ENCODE measurements at places on chromosomes 6 and 20.

GRCh38 chr6:141580988-141581552, 551.7 kb upstream of the GJE1 start:
- DNase-seq, result no peak

DNA sequence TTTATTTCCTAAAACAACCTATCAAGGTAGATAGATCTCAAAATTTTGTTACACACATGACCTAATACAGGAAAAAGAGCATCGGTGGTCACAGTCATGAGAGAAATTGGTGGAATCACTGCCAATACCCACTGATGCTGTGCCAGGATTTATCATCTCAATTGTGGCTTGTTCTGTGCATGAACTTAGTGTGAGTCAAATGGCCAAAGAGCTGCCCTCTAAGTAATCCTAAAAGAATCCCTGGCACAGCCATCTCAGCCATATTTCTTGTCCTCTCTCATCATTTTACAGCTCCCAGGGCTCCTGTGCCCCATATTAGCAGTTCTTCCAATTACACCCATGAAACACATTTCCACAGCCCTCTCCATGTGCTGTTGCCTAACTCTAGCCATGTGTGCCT, 6.1 kb downstream of the GSTA5 start:
- no peak for DNase-seq

- DNase-seq, result no peak
Measured at GRCh38 chr6:46688117-46688965, 656 bp downstream of the TDRD6 start.

DNA sequence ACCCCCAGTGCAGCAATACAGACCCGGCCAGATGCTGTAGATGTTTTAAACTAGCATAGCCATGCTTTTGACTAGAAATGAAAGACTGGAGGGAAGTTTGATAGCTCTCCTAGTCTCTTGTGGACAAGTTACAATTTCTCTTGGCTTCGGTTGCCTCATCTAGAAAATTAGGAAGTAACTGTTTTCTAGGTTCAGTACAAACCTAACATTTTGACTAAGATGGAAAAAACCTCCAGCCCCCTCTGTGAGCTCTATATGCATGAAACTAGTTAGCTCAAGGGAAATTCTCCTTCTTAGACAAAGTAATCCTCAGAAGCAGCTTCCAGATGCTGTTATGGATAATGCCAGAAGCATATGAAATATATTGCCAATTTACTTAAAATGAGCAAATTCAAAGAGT, 86.6 kb downstream of the RNF144B start:
- DNase-seq, result no peak

DNA sequence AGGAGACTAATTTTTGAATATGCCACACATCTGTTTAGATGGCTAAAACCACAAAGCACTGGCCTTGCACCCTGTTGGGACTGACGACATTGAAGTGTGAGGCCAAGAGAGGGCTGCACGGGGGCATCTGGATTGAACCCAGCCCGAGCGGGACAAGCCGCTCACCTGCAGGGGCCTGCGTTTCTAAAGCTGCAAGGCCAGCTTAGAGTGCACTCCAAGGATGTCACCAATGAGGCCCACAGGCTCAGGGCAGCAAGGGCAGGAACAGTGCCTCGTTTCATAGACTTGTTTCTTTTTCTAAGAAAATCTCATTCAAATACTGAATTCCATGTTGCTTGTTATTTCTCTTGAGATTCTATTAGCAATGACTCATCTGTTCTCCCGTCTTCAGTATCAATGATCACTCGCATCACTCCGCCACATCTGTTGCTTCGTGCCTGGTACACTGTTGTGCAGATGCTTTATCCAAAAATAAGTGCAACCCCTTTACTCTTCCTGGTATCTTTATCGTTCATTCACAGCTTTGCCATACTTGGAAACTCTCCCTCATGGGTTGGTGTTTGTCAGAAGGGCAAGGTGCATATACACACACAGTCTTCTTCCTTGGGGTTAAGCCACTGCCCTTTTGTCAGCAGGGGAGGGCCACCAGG, 120.1 kb downstream of the IRF4 start:
- DNase-seq, result no peak

DNA sequence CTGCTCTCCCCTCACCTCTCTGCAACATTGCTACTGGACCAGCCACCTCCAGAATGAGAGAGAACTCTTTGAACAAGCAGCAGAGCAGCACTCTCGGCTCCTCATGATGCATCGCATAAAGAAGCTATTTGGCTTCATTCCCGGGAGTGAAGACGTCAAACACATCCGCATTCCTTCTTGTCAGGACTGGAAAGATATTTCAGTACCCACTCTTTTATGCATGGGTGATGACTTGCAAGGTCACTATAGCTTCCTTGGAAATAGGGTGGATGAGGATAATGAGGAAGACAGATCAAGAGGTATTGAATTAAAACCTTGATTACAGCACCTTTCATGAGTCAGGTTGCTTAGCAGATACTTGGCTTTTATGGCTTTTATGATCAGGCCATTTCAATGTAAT, 4.3 kb downstream of the CALHM4 start:
- peak; percentile 51 for DNase-seq

DNA sequence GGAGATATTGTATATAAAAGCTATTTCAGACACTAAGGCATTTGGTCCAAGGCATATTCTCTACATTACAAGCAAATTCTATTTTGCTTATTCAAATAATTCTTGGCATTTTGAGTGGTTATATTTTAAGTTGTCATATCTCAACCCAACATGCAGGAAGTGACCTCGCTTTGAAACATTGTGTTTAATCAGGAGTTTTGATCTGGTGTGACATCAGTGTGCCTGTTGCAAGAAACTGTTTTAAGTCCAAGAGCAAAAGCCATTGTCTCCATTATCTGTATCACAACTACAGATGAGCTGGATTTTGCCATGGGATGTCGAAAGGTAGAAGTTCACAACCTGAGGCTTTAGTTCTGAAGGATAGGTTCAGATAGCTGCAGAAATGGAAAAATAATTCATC, 509.9 kb upstream of the ID4 start:
- peak; percentile 45 for DNase-seq

DNA sequence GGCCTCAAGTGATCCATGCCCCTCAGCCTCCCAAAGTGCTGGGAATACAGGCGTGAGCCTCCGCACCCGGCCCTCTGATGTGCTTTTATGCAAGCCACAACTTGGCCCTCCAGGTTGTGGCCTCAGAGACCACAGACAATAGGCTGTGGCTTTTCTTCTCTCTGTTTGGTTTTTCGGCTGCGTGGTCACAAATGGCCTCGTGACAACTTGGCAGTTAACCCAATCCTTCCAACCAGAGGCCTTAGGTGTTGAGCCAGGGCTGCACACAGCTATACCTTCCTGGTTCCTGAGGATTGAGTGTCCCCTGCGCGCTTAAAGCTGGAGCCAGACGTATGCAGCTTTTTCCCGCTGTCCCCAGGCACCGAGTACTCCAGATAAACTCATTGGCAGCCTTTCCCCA, 6.3 kb upstream of the TGM3 start:
- DNase-seq, result no peak

DNA sequence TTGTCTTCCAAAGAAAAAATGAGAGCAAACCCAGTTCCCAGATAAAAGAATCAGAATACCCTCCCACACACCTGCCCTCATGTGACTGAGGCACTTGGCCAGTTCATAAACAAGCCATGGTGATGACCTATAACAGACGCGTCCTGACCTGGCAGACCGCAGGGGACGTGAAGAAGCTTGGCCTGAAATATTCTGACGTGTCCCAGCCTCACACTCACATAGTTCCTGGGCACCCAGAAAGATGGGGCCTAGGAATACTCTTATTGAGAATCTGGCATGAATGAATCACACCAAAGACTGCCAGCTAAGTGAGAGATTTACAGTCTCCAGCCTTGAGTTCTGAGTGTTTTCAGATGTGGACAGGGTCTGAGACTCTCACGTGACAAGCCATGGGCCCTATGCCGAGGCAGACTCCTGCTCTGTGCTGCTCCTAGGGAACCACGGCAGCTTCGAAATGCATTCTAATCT, 17.2 kb upstream of the MAP3K4 start:
- no peak for DNase-seq

DNA sequence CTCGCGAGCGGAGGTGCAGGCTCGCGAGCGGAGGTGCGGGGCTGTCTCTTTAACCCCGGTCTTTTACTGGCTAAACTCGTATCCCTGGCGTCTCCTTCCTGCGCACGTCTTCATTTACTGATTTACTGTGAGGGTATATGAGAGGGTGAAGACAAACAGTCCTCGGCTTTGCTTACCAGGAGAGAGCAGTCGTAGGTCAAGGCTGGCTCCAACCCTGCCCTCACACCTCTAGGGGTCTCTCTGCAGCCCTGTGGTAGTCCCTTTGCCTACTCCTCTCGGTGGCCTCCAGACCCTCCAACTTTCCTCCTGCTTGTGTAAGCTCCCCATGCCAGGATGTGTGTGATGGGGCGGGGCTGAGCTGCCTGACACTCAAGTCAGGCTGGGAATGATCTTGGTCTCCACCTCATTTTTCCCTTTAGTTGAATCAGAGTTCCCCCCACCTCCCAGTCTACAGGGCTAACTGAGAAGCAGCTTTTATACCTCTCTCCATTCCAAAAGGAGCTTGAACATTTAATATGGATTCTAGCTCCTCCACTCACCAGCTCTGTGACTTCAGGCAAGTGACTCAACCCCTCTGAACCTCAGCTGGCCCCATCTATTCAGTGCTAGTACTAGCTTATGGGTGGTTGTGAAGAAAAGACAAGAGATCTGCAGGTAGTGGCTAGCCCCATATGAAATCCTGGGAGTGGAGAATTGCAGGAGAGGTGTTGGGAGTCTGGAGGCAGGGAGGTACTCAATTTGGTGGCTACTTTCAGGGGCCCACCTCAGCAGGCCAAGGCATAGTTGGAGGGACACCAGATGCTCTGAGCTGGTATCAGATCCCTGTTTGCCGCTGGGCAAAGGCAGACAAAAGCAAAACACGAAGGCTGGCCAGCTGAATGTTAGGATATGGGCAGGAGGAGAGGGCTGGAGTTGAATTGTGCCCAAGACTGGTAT, 902 bp downstream of the SLC29A1 start:
- DNase-seq, result peak; percentile 73

DNA sequence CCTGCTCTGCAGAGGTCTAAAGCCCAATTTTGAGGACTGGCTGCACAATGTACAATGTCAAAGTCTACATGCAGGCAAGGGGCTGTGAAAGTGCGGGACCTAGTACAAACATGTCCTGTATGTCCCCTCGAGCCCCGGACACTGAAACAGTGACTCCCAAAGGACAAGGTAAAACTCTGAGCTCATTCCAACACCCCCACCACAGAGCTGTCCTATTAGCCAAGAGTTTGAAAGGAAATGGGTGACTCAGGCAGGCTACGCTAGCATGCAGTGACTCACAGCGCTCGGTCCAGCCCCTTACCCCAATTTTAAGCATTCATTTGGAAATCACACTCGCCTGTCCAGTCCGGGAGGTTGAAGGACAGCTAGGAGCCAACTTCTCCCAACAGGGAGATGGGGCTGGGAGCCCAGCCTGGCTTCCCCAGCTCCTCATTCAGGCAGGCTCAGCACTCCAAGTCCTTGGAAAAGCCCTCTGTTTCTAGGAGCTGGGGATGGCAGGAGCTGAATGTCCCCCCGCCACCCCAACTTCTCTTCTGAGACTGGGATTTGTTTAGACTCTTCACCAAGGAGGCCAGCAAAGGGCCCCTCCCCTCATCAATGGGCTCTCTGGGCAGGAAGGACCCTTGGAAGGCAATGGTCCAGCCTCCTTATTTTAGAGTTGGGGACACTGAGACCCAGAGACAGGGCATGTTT, 3.9 kb downstream of the SDC4 start:
- DNase-seq, result no peak

GRCh38 chr6:2186516-2186915, 58.9 kb downstream of the GMDS start:
- no peak for DNase-seq

DNA sequence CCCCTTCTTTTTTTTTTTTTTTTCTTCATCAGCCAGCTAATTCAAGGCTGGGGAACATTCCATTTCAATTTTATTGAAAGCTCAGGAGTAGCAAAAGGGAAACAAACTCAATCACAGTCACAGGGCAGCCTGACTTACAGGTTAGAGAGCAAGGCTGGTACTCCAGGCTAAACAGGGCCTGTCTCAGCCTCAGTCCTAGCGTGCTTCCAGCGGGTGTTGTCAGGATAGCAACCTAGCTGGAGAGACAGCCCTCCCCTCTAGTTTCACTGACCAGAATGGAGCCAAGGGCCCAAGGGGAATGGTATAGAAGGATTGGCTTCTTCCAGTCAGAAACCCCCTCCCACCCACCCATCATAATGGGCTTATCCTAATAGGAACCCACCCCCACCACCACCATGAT, 132.9 kb downstream of the PXDC1 start:
- no peak for DNase-seq

GRCh38 chr6:35674594-35674993, 14.1 kb downstream of the FKBP5 start:
- DNase-seq, result peak; percentile 18

DNA sequence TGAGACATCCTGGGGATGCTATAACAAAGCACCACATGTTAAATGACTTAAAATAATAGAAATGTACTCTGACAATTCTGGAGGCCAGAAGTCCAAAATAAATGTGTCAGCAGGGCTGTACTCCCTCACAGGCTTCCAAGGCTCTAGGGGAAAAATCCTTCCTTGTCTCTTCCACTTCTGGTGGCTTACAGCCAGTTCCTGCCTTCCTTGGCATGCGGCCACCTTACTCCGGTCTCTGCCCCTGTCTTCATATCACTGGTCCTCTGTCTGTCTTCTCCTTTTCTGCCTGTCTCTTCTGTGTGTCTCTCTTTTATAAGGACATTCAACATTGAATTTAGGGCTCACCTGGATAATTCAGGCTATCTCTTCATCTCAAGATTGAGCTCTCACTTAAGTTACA, 155.3 kb upstream of the SYNCRIP start:
- DNase-seq, result no peak

- DNase-seq, result no peak
Measured at GRCh38 chr6:88135578-88136114, 30.5 kb downstream of the CNR1 start.

GRCh38 chr20:49562311-49563014, 5.5 kb downstream of the PTGIS start:
- no peak for DNase-seq

DNA sequence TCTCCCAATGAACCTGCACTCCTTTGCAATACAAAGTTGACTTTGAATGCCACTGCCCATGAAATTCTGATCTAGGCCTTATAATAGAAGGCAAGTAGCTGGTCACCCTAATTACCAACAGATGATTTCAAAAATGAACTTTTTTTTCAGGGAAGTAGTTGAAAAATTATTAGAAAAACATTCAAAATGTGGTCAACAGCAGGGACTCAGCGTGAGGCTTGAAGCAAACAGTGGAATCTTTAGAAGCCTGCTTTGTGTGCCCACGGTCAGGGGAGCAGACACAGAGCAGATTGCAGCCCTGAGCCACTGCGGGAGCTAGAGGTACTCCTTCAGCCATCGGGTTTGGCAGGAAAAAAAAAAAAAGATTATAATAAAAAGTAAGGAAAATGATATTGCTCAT, 87.1 kb upstream of the HEY2 start:
- DNase-seq, result no peak

DNA sequence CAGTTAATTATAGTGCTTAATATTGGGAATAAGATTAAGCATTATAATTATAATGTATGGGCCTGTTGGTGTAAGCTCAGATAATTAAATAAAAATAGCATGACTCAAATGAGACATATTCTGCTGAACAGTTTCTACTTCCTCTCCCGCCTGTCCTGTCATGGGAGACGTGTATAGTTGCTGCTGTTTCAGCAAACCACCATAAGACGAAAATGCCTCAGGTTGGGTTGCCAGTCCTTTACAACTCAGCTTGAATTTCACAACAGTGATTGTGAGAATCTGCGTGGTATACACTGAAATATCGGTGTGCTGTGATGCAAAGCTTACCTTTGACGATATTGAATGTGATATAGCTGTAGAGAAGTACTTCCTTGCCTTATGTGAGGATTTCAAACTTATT, 99.5 kb downstream of the POPDC3 start:
- no peak for DNase-seq

- peak; percentile 21 for DNase-seq
Measured at GRCh38 chr6:24667378-24667803, 514 bp downstream of the ACOT13 start.
